ENCODE measurements at places on chromosomes 11 and 22.

DNA sequence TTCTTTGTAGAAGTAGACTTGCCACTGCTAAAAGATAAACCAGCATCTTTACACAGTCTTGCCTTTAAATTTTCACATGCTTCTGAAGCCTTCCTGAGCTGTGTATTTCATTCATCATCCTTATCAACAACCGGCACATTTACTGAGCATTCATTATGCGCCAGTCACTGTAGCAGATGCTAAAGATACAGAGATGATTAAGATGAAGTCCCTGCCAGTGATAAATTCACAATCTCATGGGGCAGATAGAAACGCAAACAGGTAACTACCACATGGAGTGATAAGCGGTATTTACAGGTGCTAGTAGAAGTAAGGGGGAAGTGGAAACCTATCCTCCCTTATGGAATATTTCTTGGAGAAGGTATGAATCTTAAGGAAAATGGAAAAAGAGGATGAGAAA, 67.2 kb downstream of the PRCP start:
- DNase-seq: no peak

GRCh38 chr11:130545449-130546072, 97.1 kb downstream of the ADAMTS15 start:
- DNase-seq: no peak

- DNase-seq: no peak
Observed at GRCh38 chr11:11010624-11011127, 152.8 kb upstream of the ZBED5 start.

DNA sequence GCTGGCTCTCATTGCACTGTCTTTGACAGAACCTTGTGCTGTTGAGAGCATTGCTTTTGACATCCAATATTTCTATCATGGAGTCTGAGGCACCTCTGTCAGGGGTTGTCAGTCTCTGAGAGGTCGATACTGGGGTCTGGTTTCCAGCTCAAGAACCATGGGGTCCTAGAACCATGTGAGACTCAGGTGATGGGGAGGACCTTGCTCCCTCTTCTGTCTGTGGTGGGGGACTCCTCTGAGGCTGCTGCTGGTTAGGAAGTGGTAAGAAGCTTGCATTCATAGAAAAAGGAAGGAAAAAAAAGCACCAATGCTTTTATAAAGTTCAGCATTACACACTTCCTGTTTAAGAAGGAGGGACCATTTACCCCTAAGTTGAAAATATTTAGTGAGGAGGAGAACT, 91.8 kb upstream of the CD44 start:
- DNase-seq: no peak

DNA sequence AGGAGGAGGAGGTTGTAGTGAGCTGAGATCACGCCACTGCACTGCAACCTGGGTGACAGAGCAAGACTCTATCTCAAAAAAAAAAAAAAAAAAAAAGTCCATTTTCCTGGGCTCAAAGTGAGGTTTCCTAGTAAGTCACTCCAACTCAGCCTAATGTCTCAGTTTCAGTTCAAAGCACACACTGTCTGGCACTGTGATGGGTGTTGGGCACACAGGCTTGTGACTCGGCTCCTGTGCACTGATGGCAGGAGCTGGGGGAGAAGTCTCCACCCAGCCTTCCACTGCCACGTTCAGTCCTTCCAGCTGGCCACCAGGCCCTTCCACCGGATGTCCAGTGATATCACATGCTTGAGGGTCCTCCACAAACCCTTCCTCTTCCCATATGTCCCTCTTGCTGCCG, 186.0 kb downstream of the CEP164 start:
- no peak for DNase-seq

DNA sequence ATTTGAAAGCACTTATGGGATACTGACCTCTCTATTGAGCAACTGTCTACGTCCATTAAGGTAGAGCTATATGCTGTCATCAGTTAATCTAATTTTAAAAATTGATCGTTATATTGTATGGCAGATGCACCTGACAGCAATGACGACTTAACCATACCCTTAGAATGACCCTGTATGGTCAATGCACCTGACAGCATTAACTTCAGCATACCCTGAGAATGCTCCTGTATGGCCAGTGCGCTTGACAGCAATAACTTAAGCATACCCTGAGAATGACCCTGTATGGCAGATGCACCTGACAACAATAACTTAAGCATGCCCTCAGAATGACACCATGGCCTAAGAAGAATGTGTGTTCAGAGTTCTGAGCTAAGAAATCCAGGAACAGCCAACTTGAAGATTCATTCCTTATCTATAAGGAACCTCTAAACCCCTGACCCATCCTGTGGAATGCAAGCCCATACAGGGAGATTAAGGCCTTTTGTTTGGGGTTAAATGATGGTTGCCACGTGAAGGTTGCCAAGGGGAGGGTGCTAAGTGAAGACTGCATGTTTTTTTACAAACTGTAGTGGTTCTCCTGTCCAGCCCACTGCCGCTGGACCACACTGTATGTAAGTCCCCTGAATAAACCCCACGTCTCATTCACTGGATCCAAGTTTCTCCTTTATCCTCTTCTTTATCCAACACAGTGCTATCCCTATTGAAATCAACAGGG, 138.3 kb downstream of the GUCY1A2 start:
- no peak for DNase-seq

- peak; percentile 89 for DNase-seq
Observed at GRCh38 chr11:64246871-64247728, at the start of gene PPP1R14B. TSS of gene PPP1R14B (minus strand) at chr11:64246943. CDS start at chr11:64246673, 270 bp downstream.

DNA sequence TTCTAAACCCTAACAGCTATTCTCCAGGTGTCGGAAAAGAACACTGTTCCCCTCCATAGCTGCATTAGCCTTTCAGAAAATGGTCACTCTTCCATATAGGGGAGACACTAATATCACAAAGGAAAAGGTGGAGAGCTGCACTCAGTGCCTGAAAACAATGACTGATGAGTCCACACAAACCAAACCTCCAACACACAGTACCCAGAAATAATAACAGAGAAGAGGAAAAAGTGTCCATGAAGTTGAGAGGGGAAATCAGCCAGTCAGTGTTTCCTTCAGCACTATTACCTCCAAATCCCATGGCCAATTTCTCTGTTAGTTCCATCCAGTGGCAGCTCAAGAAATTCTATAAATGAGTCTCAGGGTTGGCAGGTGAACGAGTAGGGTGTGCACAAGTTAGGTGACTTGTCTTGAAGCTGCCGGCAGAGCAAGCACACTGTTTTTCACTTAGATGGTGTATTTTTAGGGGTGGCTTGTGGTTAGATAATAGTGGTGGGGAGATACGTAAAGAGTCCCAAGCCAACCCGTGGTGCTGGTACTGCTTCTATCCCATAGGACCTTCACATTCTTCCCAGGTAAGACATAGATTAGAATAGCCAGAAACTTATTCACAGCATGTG, 84.5 kb upstream of the CHRM4 start:
- no peak for DNase-seq

GRCh38 chr22:48528221-48528915, 1299.3 kb downstream of the BRD1 start:
- DNase-seq: no peak

- DNase-seq: no peak
Observed at GRCh38 chr22:36965696-36966095, 52.3 kb downstream of the CSF2RB start.

- DNase-seq: peak; percentile 71
Observed at GRCh38 chr11:29333993-29334775, 682.6 kb downstream of the KCNA4 start.

DNA sequence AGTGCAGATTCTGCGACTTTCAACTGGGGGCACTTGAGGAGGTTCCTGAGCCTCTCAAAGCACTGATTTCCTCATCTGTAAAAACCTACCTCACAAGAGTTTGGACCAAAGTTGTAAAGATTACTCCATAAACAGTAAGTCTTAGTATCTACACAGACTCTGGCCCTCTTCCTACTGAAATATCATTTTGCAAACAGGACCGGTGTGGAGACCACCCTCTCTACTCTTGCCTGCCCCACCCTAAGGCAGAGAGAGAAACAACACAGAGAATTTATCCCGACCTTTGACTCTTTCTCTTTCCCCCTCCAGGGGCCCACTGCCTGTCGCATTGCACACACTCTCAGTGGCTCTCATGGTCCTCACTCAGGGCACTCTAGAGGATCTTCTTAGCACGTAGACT, 117.9 kb upstream of the LDLRAD3 start:
- DNase-seq: no peak

- DNase-seq: no peak
Observed at GRCh38 chr22:31631436-31631835, 30.6 kb downstream of the PISD start.

DNA sequence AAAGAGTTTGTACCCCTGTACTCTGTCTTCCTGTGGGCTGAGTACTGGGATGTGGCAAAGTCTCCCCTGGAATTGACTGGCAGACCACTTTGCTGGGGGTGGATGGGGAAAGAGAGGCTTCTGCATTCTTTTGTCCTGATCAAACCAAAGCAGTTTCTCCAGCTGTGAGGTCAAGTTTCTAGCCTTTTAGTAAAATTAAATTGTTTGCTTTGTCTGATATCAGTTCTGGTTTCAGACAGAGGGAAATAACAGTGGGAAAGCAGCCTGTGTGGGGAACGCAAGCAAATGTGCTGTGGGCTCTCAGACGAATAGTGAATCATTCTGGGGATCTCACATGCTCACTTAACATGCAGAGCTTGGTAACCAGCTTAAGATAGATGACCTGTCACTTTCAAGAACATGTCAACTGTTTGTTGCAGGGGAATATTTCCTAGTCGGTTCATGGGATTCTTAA, 151.6 kb downstream of the FAT3 start:
- peak; percentile 56 for DNase-seq

GRCh38 chr11:76567261-76567660, 103.3 kb downstream of the LRRC32 start:
- no peak for DNase-seq

- DNase-seq: no peak
Observed at GRCh38 chr11:35886759-35887158, 57.1 kb upstream of the LDLRAD3 start.

DNA sequence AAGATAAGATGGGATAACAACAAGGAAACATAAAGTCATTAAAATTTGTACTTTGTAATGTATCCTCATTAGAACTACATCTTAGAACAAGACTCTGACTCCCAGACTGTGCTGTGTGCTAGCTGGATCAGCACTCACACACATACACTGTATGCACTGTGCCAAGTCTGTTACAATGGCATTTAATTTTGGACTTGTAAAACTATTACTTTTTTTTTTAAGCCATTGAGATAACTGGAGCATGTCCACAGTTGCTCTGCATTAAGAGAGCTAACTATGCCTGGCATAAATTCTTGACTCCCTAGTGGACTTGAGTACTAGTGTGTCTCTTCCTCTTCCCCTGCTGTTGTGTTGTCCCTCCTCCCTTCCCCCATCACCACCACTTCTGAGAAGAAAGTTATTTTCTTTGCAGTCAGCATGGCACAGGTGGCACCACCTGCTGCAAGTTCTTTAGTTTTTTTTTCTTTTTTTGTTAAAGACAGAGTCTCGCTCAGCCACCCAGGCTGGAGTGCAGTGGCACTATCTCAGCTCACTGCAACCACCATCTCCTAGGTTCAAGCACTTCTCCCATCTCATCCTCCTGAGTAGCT, 268.6 kb downstream of the TMEM135 start:
- DNase-seq: no peak

GRCh38 chr22:35528927-35529326, 11.7 kb upstream of the RASD2 start:
- no peak for DNase-seq

DNA sequence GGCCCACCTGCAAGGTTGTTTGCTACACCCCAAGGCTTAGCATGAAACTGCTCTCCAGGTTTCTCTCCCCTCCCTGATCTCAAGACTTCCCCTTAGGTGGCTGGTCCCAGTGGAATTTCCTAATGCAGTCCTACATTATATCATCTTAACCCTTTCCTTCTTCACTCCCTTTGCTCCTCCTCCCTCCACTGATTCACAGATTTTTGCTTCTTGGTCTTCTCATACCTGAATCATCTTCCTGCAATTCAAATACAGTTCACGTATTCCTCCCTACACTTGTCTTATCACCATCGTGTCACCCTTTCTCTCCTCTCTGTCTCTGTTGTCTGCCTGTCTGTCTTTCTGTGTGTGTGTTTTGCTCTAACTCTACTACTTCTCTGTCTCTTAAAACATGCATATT, 17.0 kb downstream of the MMP10 start:
- no peak for DNase-seq

Measured in foreskin fibroblast (primary cell).